ENCODE measurements at places on chromosomes 11 and 22.

DNA sequence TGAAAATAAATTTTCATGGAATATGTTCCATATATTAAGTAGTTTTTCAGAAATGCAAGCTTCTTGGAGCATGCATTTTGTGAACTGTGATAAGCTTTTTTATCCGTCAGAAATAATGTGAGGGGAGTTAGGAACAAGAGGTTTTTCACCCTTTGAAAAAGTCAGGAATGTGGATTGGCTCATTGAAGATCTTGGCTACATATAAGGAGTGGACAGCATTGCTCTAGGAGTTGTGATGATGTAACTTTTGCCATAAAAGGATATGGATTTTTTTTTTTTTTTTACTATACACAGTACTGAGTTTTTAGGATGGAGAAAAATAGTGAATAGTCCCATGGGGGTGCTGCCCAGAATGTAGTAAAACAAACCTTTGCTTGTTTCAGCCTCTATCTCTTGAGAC is 180.2 kb downstream of the NAV2 start:
- no peak for DNase-seq

GRCh38 chr11:36241497-36241896 is 47.7 kb downstream of the COMMD9 start:
- DNase-seq: no peak

GRCh38 chr22:49331878-49332277 is 495.8 kb downstream of the BRD1 start:
- peak; percentile 77 for DNase-seq

- no peak for DNase-seq
Observed at GRCh38 chr22:47051441-47052071, 289.1 kb downstream of the TBC1D22A start.

- no peak for DNase-seq
Observed at GRCh38 chr11:126212089-126212660, 593 bp downstream of the FAM118B start.

DNA sequence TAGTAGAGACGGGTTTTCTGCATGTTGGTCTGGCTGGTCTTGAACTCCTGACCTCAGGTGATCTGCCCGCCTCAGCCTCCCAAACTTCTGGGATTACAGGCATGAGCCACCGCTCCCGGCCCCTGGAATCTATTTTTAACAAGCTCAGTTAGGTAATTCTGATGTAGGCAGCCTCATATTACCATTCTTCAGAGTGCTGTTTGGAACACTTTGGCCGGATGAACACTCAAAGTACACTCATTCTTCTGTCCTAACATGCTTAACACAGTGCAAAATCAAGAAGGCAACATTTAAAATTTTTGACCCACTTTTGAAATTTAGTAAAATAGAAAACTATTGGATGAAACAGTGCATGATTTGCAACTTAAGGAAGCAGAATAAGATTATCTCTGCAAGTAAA is 586.7 kb upstream of the CHORDC1 start:
- DNase-seq: no peak

- DNase-seq: no peak
Observed at GRCh38 chr11:128724891-128725611, 31.2 kb downstream of the FLI1 start.

DNA sequence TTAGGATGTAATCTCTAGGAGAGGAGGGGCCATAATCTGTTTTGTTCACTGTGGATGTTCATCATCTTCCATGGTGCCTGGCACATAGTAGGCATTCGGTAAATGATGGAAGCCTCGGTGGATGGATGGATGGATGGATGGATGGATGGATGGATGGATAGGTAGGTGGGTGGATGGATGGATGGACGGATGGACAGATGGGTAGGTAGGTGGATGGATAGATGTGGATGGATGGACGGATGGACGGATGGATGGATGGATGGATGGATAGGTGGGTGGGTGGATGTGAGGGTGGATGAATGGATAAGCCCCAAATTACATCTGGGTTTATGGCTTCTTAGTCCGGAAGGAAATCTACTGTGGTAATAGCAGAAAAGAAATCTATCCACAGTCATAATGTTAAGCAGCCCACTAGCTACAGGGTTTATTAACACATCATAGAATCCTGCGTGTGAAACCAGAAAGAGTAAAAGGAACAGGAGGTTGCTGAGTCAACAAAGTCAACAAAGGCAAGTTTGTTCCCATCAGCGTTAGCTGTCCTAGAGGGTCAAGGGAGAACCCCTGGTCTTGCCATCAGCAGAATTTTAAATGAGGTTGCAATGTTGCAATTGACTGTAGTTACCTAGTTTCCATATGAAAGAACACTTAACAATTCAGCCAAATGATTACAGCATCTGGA is 82.8 kb downstream of the C11orf91 start:
- no peak for DNase-seq

- DNase-seq: no peak
Observed at GRCh38 chr11:93733474-93733873, 7.8 kb downstream of the TAF1D start.

GRCh38 chr11:109148669-109149068 is 273.3 kb upstream of the C11orf87 start:
- DNase-seq: no peak

GRCh38 chr11:76239483-76240160 is 33.3 kb upstream of the WNT11 start:
- DNase-seq: no peak

- DNase-seq: no peak
Observed at GRCh38 chr11:14269692-14270573, 89.0 kb downstream of the RRAS2 start.

DNA sequence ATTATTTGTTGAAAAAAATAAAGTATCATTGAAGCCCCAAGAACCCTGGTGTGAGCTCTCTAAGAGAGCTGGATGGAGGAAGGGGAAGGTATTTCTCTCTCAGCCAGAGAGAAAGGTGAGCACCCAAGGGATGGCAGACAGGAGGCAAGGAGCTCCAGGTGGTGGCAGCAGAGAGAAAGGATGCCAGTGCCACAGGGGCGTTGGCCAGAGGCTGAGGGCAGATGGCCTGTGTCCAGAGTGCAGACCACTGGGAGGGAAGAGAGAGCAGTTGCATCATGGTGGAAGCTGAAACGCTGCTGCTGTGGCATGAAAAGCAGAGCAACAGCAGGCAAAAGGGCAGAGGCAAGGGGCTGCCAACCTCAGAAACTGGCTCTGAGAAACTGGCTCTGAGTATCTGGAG is 8.5 kb downstream of the SPON1 start:
- no peak for DNase-seq

GRCh38 chr22:40276996-40277823 is 69.1 kb upstream of the ADSL start:
- no peak for DNase-seq

GRCh38 chr11:128621601-128622501 is 34.5 kb upstream of the ETS1 start:
- DNase-seq: no peak

- no peak for DNase-seq
Observed at GRCh38 chr22:31496735-31497146, 405 bp downstream of the SFI1 start.

DNA sequence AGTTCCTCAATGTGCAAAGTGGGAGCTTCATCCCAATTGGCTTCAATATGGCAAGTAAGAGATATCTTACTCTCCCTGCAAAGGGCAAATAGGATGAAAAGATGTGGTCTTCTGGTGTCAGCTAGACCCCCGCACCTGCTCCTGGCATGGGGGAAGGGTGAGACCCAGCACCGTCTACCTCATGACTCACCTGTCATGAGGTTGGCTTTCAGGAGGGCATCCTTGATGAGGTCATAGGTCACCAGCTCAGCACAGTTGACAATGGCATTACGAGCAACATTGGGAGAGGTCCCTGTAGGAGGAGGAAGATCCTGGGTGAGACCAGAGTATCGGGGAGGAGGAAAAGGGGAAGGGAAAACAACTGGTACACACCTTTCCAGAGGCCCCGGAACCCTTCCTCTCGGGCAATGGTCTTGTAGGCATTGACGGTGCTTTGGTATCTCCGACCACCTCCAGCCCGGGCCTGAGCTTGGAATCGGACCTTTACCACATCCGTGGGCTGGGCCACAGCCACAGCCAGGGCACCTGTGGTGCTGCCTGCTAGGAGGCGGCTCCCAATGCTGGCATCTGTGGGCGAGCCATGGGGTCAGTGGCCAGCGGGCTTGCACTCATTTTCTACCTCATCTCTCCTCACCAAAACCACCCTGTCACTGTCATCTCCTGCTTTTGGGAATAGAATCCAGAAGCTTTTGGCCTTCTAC is 6.0 kb downstream of the UCP2 start:
- no peak for DNase-seq

GRCh38 chr11:121644187-121644512 is 191.4 kb upstream of the SORL1-AS1 start:
- no peak for DNase-seq

DNA sequence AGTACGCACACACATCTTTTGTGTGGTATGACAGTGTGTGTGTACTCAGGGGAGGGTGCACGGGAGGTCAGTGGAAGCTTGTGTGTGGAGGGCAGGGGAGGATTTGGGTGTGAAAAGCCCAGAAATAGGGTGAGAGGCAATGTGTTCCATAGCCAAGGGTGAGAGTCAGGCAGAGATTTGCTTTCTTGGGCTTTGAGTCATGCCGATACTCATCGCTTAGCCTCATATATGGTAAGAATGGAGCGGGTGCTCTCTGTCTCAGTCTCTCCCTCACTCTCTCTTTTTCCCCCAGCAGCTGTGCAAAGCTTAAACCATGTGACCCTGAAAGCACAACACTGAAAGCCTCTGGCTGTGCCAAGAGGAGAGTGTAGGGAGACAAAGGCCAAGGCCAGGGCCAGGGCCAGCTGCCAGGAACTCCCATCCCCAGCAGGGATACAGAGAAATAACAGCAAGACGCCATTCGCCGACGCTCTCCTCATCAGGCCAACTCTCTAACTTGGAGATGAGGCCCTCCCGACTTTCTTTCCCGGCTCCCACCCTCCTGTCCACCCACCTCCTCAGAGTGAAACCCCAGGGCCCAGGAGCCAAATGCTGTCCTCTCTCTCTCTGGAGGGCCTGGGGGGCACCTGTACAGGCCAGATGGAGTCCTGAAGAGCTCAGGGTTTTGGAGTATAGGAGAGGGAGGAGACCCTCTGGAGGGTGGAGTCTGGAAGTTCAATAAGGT is 20.3 kb upstream of the MICAL3 start:
- no peak for DNase-seq

DNA sequence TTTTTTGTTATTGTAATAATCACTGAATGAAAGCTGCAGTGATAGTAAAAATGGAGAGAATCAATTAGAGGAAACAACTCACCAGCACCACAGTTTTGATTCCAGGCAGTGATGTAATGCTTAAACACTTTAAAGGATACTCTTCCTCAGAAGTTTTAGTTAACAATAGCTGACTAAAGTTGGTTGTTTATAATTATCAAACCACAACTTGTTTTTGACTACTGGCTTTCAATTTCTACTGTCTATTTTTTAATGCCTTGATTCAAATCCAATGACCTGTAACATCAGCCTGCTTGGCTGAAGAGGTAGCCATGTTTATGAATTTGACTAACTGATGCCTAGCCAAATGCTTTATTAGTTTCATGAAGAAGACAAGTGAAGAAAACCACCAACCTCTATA is 18.2 kb upstream of the CASP12 start:
- DNase-seq: no peak

DNA sequence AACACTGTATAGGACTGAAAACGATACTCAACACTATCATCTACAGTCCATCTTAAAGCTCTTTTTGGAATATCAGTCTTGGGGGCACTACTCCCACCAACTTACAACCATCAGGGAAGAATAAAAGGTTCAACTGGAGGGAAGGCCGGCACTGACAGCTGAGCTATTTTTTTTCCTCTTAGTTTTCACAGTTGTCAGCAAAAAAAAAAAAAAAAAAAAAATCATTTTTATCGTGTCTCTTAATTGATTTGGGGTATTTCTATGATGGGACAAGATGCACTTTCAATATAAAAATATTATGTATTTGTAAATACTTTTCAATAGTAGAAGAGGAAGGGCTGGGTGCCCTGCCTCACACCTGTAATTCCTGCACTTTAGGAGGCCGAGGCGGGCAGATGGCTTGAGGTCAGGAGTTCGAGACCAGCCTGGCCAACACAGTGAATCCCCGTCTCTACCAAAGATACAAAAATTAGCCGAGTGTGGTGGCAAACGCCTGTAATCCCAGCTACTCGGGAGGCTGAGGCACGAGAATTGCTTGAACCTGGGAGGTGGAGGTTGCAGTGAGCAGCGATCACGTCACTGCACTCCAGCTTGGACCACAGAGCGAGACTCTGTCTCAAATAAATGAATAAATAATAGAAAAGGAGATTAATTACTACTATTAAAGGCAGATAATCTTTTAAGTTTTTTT is 1.5 kb downstream of the KIF18A start:
- no peak for DNase-seq

DNA sequence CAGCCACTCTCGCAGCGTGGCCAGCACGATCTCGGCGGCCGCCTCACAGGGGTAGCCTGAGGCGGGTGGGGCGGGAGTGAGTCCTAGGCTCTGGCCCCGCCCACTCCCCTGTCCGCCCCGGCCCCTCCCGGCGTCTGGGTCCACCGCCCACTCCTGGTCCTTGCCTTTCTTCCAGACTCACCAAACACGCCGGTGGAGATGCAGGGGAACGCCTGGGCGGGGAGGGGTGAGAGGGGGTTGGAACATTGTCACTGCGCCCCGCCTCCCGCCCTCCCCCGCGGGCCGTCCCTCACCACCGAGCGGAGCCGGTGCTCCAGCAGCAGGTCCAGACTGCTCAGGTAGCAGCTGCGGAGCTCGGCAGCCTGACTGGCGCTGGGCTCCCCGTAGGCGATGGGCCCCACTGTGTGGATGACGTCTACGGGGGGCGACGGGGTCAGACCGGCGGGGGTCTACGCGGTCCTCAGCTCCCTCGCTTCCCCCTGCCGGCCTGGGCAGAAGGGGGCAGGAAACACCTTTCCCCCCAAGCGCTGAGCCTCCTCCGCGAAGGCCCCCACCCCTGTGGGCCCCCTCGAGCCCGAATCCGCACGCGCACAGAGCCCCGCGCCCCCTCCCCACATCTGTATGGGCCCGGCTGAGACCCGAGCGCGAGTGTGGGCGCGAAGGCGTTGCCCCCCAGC is 13.2 kb downstream of the OTUB1 start:
- DNase-seq: no peak

DNA sequence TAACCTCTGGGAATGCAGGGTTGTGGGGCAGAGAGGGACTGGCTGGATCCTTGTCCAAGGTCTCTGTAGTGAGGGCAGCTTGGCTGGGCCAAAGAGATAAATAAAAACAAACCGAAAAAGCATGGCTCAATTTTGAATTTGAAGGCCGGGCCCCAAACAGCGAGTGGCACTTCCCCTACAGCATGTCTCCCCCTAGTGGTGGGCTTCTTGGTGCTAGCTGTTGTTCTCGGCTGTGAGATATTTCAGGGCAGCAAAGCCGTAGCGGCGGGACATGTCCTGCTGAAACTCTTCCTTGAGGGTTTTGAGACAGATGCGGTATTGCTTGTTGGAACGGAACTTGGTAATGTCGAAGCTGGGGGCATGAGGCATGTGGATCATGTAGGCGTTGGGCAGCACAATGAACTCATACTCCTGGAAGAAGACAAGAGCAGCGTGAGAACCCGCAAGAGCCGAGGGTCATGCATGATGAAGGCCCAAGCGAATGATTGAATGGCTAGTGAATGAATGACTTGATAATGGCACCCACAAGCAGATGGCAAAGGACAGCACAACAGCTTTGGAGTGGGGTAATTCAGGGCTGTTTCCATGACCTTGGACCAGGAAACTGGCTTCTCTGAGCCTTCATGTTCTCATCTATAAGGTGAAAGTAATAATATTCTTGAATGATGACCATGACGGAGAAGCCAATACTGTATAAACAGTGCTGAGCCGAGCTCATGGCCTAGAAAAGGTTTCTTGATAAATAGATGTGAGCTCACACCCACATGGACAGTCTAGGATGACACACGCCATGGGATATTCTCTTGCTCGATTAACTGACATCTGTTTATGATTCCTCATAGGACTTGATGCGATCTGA is 216.3 kb upstream of the SYN3 start:
- DNase-seq: no peak
